ENCODE measurements at places on chromosomes 16 and 17.

- DNase-seq: no peak
Observed at GRCh38 chr17:72333570-72333969, 212.8 kb downstream of the SOX9 start.

DNA sequence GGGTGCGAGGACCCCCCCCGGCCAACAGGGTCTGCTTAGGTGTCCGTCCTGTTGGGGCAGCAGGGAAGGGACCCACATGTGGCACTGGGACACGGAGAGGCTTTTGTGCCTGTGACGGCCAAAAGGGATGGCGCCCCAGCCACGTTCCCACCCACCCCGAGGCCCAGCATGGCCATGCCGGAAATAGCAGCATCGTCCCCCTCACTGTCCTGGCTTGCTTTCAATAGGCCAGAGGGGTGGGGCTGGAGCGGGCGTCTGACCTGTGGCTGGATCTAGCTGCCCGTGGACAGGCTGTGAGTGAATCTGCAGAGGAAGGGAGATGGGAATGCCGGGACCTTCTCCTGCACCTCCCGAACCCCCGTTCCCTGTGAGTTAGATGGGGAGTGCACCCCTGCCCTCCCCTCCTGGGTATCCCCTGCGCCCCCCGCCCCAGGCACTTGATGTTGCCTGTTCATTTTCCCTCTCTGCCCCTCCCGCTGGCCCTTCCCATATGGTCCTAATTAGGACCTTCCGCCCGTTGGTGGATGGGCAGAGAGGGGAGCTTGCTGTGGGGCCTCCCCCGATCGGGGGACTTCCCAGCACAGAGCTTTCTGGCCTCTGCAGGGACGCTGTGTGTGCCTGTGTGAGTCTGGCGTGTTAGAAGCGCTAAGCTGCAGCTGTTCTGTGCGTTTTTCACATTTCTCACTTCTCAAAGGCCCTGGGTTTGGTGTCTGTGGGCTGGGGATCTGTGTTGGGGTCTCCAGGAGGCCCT lies 292.8 kb downstream of the SEC14L1 start:
- peak; percentile 22 for DNase-seq

DNA sequence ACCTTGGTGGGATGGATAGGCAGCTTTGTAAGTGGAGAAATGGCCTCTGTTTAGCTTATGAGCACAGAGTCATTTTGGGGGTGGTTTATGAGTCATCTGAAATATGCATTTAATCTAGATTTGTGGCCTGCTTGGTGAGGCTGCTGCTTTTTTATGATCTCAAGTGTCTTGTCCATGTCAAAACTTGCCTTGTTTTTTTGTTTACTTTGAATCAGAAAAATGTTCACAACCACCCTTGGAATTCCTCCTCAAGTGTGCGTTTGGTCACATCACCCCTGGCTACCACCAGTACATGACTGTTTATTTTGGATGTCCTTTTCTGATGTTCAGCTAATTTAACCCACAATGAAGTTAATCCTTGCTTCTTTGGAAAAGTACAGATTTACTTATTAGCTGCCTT lies 64.6 kb downstream of the FTO start:
- no peak for DNase-seq

DNA sequence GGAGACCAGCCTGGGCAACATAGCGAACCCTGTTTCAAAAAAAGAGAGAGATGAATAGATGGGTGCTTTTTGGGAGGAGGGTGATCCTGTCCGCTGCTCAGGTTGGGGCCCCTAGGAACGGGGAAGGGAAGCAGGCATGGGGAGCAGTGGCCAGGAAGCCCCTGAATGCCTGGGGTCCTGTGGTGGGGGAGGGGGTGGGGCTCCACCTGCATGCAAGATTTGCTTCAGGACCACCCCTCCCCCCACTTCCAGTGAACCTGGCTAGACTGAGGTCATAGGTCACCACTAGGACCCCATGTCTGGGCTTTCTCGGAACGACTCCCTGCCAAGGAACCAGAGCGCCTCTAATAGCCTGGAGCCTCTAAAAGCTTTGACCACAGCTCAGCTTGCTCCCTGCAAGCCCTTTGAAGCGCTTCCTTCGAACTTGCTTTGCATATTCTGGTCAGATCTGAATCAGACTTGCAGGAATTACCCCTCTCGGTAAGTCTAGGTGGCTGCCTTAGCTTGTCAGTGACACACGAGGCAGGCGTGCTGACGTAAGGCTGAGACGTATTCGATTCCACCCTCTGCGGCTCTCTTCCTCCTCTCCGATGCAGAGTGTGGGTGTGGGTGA lies 3.7 kb downstream of the SOCS3 start:
- no peak for DNase-seq

DNA sequence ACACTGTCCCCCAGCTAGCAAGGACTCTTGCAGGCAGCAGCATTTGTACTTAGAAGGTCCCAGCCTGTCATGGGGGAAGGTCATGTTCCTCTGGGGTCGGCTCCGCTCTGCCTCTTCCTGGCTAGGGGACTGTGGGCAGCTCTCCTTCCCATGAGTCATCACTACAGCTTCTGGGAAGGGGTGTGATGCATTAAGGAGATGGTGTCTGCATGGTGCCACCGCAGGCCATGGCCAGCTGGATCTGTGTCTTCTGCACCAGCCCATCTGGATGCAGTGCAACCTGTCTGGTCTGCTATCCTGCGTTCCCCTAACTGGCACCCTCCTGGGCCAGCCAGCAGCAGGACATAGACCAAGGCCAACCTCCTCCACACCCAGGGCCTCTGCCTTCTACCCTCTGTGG lies 6.3 kb downstream of the STARD3 start:
- no peak for DNase-seq

- DNase-seq: no peak
Observed at GRCh38 chr17:78197147-78197832, 10.1 kb downstream of the AFMID start.

GRCh38 chr17:81470944-81471817 lies 41.4 kb downstream of the ACTG1 start:
- no peak for DNase-seq

- no peak for DNase-seq
Observed at GRCh38 chr17:49748223-49748622, 15.7 kb downstream of the FAM117A start.

DNA sequence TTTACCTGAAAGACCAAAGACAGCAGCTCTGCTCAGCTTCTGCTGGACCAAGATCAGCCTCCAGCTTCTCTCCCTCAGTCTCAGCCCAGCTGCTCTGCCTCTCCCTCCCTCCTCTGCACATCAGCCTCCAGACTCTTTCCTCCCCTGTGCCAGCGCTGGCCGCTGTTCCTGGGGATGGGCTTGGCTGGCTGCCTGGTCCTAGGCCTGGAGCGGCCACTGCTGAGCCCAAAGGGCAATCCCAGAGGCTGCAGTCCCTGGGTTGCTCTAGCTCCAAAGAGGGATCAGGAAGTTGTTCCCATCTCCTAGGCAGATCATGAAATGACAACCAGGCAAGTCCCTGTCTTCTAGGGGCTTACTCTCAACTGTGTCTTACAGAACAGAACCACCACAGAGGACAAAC lies 31.3 kb downstream of the DCUN1D3 start:
- DNase-seq: no peak

DNA sequence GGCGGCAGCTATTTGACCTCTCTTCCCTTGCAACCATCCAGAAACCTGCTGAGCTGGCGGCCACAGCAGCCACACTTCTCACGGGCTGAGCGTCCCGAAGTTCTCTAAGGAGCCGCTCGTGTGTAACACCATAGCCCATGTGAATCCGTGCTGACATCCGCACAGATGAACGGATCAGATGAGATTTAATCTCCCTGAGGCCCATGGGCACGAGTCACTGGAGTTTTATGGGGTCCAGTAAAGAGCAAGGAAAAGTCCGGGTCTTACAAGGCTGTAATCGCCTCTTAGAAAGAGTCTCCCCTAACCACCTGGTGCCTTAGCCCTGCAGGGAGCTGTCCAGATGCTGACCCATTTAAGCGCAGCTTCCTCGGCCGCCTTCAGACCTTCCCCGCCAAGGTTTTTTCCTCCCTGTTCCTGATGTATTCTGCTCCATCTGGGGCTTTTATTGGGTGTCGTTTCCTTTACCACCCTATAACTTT lies 5.5 kb upstream of the CACNG5 start:
- peak; percentile 92 for DNase-seq

DNA sequence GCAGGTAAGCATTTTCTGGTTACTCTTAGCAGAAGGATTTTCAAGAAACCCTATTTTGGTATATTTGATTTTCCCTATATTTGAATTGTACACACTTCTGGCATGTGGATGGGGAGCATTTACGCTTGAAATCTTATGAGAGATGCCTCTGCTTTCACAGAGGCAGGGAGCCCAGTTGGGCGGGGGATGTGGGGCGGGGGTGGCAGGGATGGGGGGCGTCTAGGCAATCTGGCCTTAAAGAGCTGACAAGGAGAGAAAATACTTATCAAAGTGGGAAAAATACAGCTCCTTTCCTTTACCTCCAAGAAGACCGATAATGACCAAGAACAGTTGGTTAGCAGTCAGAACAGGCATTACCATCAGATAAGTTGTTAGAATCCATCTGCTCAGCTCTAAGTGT lies 79.1 kb upstream of the NUDT7 start:
- no peak for DNase-seq

DNA sequence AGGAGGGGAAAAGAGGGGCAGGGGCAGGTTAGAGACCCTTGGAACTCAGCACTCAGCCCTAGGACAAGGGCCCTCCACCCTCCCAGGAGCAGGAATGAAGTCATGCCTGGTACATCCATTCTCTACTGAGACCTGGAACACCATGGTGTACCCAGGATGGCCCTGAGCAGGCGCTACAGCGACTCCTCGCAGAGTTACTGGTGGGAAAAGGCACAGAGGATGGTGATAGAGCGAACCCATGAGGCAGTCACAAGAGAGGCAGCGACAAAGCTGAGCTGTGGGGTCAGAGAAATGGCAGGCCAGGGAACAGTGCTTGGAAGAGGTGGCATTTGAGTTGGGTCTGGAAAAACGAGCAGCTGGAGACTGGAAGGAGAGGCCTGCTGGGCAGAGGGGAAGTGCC lies 37.5 kb downstream of the SRCIN1 start:
- no peak for DNase-seq

GRCh38 chr16:49867234-49867633 lies 11.3 kb upstream of the ZNF423 start:
- no peak for DNase-seq

- no peak for DNase-seq
Observed at GRCh38 chr16:48949636-48950035, 332.0 kb downstream of the CBLN1 start.

DNA sequence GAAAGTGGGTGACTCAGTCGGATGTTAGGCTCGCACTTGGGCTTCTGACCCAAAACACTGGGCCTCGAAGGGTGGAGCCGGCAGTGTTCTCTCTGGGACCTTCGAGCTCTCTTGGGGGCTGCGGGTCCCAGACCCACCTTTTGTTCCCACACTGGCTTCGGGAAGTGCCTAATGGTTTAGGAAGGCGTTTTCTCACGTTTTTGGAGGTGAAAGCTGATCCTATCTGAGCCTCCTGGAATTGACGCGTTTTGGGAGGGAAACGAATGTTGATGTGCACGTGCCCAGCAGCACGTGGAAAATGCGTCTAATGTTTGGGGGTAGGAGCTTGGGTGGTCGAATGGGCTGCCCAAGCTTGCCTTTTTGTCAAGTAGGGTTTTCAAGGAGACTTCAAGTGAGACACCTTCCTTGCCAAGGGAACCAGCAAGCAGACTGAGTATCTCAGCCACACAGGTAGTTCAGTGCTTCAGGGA lies 666 bp downstream of the HGS start:
- no peak for DNase-seq
